Kidney (tissue), 22 donors: ENCODE measurements at places on chromosomes 7 and 10. TPM values are rescaled to one million over a fixed set of nuclear protein-coding genes. Genes with fewer than 3 reads are reported as not detected.

DNA sequence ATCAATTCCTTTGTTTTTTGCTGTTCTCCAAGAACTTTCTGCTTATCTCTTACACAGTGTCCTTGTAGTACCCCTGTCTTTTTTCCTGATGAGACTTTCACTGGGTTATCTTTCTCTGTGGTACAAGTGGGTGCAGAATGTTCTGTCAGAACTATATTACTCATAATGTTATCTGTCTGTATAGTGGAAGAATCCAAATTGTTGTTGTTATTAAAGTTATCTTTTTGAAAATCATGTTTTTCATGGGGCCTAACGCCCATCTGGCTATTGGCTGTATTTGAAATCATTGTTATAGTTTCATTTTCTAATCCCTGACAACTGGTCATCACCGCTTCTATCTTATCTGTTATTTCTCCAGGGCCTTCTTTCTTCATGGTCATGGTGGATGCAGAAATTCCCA, 163.0 kb upstream of the CCDC6 start:
- DNase-seq: no peak

GRCh38 chr7:74443543-74444247, 10.0 kb upstream of the GTF2IRD1 start:
- peak; percentile 53 for DNase-seq

GRCh38 chr7:122143376-122143750, 686 bp downstream of the AASS start:
- peak; percentile 61 for DNase-seq

- peak; percentile 72 for DNase-seq
These were observed 102.1 kb downstream of the RTKN2 start for GRCh38 chr10:62166331-62167131.

DNA sequence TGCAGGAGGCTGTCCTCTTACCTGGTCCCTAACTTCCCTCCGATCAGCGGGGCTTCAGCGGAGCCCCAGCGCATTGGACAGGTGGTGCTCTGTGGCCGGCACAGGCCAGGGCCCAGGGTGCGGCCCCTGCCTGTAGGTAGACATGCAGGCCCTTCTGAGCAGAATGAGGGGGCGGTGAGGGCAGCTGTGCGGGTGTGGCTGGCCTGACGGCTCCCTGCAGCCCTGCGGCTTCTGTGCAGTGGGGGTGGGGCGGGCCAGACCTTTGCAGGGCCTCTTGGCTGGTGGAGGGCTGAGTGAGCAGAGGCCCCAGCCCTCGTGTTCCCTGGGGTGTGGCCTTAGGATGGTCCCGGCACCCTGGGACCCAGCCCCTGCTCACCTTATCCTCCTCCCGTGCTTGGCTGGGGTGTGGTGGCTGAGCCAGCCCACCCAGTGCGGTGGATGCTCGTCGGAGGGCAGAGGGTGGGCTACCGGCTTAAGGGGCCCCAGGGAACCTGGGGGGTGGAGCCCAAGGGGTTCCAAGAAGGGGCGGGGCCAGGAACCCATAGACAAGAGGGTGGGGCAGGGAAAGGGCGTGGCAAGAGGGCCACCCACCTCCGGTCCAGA, 175.2 kb upstream of the TNRC18 start:
- peak; percentile 49 for DNase-seq

- DNase-seq: no peak
These were observed 116.2 kb downstream of the AVL9 start for GRCh38 chr7:32611201-32612099.

DNA sequence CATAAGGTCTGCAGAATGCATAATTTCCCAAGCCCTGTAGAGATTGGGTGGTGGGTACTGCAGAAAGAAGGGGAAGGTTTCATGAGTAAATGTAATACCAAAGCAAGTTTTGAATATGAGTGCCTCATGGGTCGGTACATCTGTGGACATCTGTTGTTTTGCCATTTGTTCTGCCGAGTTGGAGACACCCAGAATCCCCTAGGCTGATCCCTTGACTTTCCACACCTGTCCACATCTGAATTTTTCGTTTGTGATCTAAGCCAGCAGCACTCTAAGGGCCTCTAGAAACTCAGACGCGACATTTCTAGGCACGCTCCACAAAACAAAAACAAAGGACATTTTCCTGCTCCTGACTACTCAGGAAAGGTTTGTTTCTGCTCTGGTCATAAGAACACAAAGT, 11.7 kb upstream of the SLF2 start:
- DNase-seq: no peak

DNA sequence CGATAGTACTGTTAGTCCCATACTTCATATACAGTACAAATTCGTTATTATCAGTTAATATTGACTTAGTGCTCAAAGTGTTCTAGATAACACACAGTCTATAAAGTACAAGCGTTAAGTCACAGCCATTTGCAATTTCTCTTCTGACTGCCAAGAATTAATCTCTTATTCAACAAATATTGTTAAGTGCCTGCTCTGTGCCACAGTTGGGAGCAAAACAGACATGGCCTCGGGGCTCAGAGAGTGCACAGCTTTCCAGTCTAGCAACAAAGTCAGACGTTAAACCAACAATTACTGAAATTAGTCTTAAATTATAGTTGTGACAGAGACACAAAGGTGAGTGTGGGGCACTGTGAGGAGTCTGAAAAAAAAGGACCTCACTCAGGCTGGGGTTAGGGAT, 113.0 kb upstream of the DPP6 start:
- no peak for DNase-seq

GRCh38 chr7:108146070-108146842, 16.1 kb upstream of the LAMB4 start:
- DNase-seq: peak; percentile 79

Gene TMEM178B
- total RNA-seq: 20.0 TPM

Gene NEUROD6
- total RNA-seq: not detected

Gene MYO3A
- 3.1 TPM for total RNA-seq

Gene CLDN3
- total RNA-seq: 180 TPM

Gene GOT1
- 73.2 TPM for total RNA-seq

Gene CD36
- total RNA-seq: 10.0 TPM

Gene CHAT
- total RNA-seq: not detected
